ENCODE measurements at places on chromosomes 6 and 20. TPM values are rescaled to one million over a fixed set of nuclear protein-coding genes. Genes with fewer than 3 reads are reported as not detected.

Gene PRL
- not detected for total RNA-seq

Gene MOCS1
- total RNA-seq, result 8.4 TPM

Gene UFL1
- 28.0 TPM for total RNA-seq

Gene MMUT
- 27.1 TPM for total RNA-seq

Gene KCNQ2
- not detected for total RNA-seq

Gene PRICKLE4
- total RNA-seq, result 0.45 TPM

Gene FITM2
- total RNA-seq, result 1.8 TPM

Gene SSTR4
- total RNA-seq, result not detected

Gene CGA
- total RNA-seq, result not detected

Gene HLA-DQA1
- total RNA-seq, result not detected

Gene SYS1
- total RNA-seq, result 29.4 TPM

Gene AIF1
- total RNA-seq, result not detected

Gene CST2
- total RNA-seq, result not detected

Gene MROH8
- total RNA-seq, result 0.49 TPM

GRCh38 chr6:170057961-170058877 lies 232.7 kb downstream of the DLL1 start:
- DNase-seq, result no peak

DNA sequence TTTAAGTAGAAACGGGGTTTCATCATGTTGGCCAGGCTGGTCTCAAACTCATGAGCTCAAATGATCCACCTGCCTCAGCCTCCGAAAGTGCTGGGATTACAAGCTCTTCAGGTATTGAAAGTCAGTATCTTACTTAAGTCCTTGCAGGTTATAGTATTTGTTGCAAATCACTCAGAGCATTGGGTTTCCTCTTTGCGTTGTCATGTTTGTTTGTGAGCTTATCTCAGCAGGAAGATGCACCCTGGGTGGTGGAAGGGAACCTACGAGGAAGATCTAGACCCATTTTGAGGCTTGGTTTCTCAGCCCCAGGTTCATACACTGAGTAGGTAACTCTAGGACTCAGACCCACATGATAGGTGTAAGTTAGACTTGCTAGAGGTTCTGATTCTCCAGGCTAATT lies 18.6 kb downstream of the MYH7B start:
- DNase-seq, result no peak

- peak; percentile 11 for DNase-seq
Measured at GRCh38 chr6:6993503-6994237, 114.1 kb upstream of the RREB1 start.

DNA sequence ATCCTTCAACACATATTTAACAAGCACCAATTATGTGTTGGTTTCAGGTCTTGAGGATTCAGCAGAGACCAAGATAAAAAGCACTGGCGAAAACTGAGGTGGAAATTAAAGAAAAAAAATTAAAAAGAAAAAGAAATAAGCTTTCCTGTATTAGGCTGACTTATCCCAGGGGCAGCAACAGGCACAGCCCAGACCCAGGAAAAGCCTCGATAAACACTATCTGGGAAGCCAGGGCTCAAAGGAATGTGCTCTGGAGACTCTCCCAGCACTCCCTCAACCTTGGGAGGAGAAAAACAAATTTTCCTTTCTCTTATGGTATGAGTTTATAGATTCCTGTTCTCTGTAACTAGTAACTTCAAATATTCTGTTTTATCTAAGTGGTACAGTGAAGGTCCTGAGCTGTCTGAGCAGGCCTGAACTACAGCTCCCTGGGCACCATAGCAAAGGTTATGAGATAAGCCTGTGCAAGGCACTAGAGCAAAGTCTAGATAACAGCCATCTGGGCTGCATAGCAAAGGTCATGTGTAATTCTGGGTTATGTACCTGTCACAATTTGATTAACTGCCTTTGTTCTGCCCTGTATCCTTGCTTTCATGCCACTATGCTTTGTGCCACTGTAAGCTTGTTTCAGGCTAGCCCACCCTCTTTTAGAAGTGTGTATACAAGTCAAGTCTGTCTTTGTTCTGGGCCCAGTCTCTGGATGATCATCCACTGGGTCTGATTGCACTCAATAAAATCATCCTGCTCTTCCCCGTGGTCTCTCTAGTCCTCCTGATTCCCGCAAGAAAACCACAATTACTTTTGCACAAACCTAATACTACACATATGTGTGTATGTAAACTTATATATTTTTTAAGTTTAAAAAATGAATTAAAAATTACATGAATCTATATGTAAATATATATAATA lies 54.0 kb downstream of the IL22RA2 start:
- DNase-seq, result no peak

- no peak for DNase-seq
Measured at GRCh38 chr20:51500311-51500710, 42.2 kb downstream of the NFATC2 start.

- no peak for DNase-seq
Measured at GRCh38 chr6:252775-253535, 39.3 kb upstream of the DUSP22 start.

GRCh38 chr6:143536866-143537691 lies 25.6 kb upstream of the FUCA2 start:
- peak; percentile 46 for DNase-seq

GRCh38 chr6:19424853-19425252 lies 412.3 kb upstream of the ID4 start:
- no peak for DNase-seq

GRCh38 chr20:49976542-49976941 lies 6.2 kb upstream of the SNAI1 start:
- DNase-seq, result peak; percentile 31

- DNase-seq, result no peak
Measured at GRCh38 chr6:33543116-33543515, 37.0 kb downstream of the BAK1 start.

DNA sequence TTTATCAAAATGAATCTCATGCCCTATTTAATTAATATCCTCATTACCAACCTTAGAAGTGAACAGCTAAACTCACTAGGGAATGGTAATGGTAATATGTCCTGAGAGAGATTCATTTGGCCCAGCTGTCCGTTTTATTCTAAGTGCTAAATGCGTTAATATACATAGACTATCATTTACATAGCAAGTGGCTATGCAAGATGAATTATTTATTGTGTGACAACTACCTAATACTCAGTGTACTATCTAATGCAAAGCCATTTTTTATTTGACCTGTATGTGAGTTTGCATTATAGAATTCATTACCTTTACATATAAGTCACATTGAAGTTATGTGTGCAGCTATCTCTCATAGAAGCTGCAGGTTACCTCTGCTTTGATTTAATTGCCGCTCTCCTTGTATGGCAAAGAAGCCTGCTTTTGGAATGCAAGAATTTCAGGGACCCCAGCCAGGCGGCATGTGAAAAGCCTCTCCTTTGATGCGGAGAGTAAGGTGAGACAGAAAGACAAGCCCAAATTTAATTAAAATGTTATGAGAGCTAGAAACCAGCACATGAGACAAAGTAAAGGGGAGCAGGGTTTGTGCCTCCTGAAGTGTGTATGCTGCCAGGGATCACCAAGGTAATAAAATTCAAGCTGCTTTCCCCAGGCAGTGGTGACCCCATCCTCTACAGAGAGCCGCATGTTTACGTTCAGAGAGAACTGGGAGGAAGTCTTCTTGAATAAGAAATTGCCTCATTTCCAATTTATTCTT lies 693.0 kb upstream of the MAP3K7 start:
- no peak for DNase-seq

DNA sequence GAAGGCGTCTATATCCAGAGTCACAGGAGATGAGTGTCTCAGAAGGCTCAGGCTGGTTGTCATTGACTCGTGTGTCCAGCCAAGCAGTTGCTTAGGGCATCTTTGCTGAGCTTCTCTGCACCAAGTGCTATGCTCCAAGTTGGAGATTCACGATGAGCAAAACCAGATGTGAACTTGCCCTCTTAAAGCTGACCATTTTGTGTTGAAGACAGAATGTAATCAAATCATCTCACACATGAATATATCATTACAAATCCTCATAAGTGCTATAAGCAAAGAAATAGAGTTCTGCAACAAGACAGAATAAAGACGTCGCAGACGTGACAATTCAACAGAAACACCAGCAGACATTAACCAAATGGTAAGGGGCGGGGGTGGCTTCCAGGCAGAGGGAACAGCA lies 103.9 kb downstream of the ALDH8A1 start:
- DNase-seq, result no peak

DNA sequence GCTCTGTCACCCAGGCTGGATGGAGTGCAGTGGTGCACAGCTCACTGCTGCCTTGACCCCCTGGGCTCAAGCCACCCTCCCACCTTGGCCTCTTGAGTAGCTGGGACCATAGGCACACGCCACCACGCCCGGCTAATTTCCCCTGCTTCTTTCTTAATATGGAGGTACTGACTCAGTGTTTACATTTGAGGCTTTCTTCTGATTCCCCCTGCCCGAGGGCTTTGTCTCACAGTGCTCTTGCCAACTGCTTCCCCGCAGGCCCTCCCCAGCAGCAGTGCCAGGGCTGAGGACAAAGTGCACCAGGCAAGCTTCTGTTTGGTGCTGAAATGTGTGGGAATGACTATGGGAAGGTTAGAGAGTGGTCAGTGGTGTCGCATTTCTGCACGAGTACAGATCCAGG lies 34.8 kb downstream of the NR2E1 start:
- peak; percentile 33 for DNase-seq

- no peak for DNase-seq
Measured at GRCh38 chr6:75188221-75188925, 17.5 kb downstream of the COL12A1 start.

GRCh38 chr6:39367700-39368099 lies 45.2 kb upstream of the KCNK16 start:
- DNase-seq, result no peak

DNA sequence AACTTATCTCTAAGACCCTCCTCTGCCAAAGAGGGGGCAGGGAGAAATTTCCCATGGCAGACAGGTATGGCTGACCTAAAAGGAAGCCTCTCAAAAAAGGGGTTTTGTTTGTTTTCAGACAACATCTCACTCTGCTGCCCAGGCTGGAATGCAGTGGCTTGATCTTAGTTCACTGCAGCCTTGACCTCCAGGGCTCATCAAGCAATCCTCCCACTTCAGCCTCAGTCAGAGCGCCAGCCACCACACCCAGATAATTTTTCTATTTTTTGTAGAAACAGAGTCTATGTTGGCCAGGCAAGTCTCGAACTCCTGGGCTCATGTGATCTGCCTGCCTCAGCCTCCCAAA lies 3.8 kb downstream of the EZR start:
- no peak for DNase-seq

DNA sequence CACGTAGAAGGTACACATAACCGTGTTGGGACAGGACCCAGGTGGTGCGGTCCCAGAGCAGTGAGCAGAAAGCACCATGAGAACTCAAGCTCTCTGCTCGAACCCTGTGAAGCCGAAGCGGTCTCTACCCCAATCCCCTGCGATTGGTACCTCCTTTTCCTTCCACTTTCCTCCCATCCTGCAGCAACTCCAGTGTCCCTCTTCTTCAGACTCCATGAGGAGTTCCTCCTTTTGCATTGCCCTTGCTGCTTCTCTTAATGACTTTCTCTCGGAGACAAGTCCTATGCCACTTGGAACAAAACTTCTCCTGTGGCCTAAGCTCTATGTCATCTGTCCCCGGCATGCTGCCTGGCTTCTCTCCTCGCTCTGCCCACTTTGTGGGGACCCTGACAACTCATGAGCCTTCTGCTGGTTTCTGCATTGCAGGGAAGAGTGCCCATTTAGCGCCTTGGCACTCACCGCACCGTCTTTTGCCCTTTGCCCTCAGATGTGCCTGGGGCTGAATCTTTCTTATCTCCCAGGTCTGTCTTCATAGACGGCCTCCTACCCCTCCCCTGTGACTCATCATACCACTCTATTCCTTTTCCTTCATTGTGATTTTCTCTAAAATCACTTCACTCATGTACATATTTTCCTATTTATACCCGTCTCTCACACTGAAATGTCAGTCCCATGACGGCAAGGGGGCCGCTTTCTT lies 9.2 kb upstream of the ZNF831 start:
- no peak for DNase-seq

- peak; percentile 47 for DNase-seq
Measured at GRCh38 chr6:123518441-123519188, 118.1 kb downstream of the TRDN start.

- no peak for DNase-seq
Measured at GRCh38 chr20:46663531-46663930, 12.3 kb upstream of the SLC13A3 start.

GRCh38 chr6:24031496-24031895 lies 94.5 kb upstream of the NRSN1 start:
- no peak for DNase-seq

- no peak for DNase-seq
Measured at GRCh38 chr20:4306206-4306605, 290.8 kb upstream of the RNF24 start.

GRCh38 chr20:36599912-36600345 lies 5.7 kb upstream of the RAB5IF start:
- no peak for DNase-seq

GRCh38 chr20:19407736-19408135 lies 195.3 kb downstream of the SLC24A3 start:
- DNase-seq, result no peak

- DNase-seq, result no peak
Measured at GRCh38 chr20:37346535-37347346, 801 bp downstream of the SRC start.

GRCh38 chr6:43199912-43200311 lies 17.9 kb downstream of the CUL9 start:
- DNase-seq, result no peak

All from fibroblast of the aortic adventitia (primary cell).